ENCODE measurements at places on chromosomes 12 and 14.

- no peak for DNase-seq
Measured at GRCh38 chr12:56998981-56999380, 7.4 kb downstream of the ZBTB39 start.

GRCh38 chr14:84770030-84770429 lies 759.9 kb upstream of the FLRT2 start:
- DNase-seq: peak; percentile 3

DNA sequence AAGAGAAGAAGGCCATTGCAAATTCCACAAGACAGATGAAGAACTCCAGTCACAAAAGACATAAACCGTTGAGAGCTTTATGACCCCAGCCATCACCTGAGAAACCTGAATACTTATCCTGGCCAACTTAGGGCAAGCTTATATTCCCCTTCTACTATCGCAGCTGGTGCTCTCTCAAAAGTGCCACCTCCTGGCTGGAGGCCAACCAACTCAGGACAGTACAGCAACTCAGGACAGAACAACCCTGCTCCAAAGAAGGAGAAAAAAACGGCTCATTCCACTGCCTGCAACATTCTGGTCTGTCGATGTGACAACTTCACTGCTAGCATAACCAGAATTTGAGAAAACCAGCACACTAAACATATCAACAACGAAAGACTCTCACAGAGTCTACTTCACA lies 9.7 kb upstream of the KRT6B start:
- DNase-seq: no peak

- no peak for DNase-seq
Measured at GRCh38 chr14:67162385-67162784, 26.9 kb upstream of the GARIN2 start.

DNA sequence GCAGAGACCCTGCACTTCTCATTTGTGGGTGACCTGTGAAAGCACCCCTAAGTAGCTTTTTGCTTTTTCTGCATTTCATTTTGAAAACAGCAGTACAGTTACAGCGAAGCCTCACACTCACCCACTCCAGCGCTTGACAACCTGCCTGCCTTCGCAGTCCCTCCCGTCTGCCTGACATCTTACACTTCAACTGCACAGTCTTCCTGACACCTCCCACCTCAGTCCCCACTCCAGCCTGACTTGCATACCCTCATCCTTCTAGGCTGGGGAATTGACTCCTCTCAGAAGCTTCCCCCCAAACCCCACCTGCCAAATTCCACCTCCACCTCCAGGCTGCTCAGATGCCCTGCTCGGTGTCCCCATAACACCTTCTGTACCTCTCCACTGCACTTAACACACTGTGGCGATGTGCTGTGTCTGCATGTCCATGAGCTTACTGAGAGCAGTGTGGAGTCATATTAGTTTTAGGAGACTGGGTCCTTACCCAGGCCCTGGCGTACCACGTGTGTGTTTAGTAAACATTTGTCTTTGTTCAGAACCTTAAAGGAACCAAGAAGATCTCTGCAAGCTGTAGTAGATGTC lies 159.4 kb downstream of the PRKCH start:
- DNase-seq: no peak

GRCh38 chr12:52551216-52551865 lies 1.6 kb downstream of the KRT71 start:
- DNase-seq: no peak

DNA sequence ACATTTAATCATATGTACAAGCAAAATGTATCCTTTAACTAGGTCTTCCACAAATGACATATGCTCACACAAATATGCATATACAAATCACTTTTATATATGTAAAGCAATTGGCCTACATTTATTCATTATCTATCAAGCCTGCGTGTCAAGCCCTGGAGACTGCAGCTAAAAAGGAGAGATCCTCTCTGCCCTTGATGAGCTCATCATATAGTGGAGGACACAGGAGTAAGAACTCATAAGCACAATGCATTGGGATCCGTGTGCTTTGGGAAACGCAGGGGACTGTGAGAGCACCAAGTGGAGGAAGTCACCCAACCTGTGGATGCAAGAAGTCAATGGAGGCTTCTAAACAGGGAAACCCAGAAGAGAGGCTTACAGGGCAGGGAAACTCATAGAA lies 735.7 kb downstream of the BCL11B start:
- DNase-seq: no peak

DNA sequence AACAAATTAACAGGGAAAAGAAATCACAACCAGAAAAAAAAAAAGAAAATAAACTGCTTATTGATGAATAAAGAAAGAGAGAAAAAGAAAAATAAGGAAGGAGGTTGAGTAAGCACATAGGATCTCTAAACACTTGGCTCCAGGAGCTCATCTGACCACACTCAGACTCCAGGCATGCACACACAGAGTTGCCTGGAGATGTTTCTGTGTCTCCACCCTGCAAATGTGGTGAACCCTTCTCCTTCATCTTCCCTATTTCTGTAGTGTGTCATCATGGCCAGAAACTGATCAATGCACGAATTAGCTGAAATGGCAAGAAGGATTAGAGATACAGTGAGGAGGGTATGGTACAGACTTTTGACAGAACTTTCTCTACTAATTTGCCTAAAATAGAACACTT lies 20.2 kb downstream of the OR4N2 start:
- no peak for DNase-seq
